Vagina (tissue), 2 donors: ENCODE measurements at places on chromosomes 12 and 14.

DNA sequence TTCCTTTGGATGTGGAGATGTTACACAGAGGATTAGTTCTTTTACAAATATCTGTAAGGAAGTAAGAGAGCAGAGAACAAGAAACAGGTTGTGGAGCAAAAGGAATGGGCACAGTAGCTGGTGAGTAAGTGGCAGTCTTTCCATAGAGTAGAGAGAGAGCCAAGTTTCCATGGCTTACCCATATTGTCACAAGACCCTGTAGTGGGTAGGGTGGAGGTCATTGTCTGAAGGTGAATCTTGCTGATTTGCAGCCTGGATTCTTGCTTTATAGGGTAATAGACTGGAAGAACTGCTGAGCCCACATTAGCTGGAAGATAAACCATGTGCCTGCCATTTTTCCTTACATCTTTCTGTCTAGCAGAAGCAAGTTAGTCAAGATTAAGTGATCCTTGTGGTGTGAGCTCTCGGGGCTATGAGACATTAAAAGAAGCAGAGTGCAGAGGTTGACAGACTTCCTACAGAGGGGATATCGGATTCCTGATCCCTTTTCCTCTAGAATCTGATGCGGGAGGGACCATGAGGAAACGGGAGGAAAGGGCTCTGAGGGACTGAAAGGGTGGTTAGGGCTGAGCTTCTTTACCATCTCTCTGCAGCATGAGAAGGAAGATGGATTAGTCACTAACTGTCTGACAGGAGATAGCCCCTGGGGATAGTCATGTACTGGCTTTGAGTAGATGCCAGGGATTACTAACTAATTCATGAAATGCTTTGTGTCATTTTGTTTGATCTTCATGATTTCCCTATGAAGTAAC, 44.0 kb upstream of the LRTM2 start:
- no peak for DNase-seq

- no peak for DNase-seq
Measured at GRCh38 chr14:74241652-74242017, 2.4 kb downstream of the VSX2 start.

DNA sequence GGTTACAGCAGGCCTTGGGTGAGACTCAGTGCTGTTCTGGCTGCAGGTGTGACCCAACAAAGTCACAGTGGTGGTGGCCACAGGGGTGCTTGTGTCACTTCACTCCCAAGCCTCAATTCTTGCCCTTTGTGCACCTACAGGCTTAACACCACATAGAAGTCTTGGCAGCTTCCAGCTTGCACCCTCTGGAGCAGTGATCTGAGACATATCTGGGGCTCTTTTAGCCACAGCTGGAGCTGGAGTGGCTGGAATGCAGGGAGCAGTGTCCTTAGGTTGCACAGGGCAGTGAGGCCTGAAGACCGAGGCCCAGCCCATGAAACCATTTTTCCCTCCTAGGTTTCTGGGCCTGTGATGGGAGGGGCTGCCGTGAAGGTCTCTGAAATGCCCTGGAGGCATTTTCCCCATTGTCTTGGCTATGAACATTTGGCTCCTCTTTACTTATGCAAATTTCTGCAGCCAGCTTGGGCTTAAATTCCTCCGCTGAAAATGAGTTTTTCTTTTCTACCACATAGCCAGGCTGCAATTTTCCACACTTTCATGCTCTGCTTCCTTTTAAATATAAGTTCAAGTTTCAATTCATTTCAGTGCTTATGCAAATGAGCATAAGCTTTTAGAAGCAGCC, 37.7 kb downstream of the ADAM21 start:
- DNase-seq: no peak

DNA sequence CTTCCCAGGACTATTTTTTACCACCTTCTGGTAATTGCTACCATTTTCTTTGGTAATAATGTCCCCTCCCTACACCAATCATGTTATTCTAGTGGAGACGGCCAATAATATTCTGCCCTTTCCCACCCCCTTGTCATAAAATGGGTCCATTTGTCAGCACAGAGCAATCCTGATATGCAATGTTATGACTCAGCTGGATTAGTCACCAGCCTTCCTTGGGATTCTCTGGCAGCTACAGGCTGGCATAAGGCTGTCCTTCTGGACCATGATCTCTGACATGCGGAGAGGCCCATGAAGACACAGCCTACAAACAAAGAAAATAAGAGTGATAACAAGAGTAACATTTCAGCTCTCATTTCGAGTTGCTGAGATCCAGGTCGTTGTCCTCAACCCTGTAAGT, 222.0 kb upstream of the CPNE8 start:
- no peak for DNase-seq

GRCh38 chr12:47779301-47779942, 6.4 kb downstream of the SLC48A1 start:
- no peak for DNase-seq

GRCh38 chr14:72008666-72009065, 76.4 kb downstream of the RGS6 start:
- no peak for DNase-seq

- DNase-seq: no peak
Measured at GRCh38 chr12:119994892-119995658, 6.0 kb downstream of the BICDL1 start.
